ENCODE measurements at places on chromosomes 11 and 22.
A peak's percentile ranks its signal among the peaks of the same experiment; 100 is the strongest.

GRCh38 chr11:19627566-19627965, 85.1 kb upstream of the NAV2 start:
- DNase-seq, result no peak

DNA sequence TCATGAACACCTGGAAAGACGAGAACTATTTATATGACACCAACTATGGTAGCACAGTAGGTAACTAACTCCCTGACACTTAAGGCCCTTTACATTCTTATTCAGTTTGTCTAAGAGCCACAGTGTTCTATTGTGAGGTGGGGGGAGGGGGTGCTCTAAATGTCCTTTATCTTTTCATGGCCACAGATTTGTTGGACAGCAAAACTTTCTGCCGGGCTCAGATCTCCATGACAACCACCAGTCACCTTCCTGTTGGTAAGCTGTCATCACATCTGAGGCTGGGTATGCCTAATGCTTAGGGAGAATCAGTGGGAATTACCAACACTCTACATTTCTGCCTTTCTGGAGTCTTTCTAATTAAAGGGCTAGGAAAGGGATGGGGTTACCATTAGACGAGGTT, 30.7 kb downstream of the EHF start:
- DNase-seq, result peak; percentile 43

DNA sequence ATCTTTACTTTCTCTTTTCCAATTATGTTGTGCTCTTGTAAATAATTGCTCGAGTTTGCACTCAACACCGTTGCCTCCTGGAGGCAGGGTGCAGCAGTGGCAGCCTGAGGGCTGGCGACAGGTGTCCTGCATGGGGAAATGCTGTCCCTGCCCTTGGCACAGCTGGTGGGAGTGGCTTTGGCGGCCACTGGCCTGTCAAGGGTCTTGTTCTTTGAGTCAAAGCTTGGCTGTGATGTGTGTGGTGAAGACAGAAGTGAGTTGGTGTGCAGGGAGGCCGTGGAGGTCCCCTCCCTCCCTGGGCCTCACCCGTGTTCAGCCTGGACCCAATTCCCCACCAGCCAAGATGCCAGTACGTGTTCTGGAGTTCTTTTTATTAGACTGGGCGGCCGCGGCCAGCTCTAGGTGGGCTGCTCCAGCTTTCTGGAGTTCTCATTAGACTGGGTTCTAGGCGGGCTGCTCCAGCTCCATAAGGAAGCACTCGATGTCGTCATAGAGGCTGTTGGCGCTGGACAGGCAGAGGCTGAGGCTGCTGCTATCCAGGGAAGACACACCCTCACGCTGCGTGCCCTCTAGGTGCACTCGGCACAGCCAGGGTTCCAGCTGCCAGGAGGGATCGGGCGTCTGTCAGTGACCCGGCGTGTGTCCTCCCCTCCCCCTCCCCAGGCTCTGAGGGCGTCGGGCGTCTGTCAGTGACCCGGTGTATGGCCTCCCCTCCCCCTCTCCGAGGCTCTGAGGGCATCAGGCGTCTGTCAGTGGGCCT, 3.4 kb downstream of the IRF7 start:
- no peak for DNase-seq

GRCh38 chr11:132035766-132036165, 665.4 kb downstream of the NTM start:
- no peak for DNase-seq

DNA sequence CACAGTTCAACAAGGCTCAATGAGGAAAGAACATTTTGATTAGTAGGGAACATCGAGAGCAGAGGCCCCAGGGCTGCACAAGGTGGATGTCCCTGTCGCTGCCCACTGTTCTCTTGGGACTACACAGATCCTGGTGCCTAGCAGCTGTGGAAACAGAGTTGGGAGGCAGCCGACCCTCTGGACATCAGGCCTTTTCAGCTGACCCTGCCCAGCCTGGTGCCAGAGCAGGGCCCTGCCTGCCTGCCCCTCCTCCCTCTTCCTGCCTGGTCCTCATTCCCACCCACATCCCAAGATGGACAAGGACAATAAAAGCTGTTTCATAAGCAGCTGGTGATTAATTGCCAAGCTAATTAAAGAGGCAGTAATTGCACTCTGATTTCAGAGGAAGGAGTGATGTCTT, 60.7 kb downstream of the NFAM1 start:
- DNase-seq, result no peak

DNA sequence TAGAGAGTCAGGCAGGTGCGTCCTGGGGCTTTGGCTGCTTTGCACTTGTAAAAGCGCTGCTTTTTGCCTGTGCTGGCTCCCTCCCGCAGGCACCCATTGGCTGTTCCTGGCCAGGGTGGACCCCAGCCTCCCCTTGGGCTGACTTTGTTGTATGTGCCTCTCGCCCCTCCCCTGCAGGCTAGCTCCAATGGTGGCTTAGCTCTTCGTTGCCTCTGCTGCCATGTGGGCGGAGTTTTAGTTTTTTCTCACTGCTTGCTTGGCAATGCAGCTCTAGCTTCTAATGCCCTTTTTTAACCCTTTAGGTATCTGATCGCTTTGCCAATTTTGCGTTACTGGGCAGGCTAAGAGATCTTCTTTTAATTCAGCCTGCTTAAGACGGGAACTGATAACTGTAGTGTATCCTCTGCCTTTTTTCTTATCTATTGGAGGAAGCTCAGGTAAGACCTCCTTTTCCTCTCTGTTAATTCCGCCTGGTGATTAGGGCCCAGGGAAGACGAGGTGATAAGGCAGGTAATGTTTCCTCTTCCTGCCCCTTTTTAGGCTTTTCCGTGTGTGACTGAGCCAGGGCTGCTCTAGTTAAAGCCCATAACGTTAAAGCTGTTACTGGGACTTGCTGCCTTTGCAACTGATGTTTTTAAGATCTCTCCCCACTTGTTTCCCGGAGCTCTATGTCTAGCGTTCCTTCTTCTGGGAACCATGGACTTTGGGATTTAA, 11.7 kb upstream of the GLYATL1 start:
- DNase-seq, result no peak

GRCh38 chr11:22778642-22779041, 51.0 kb downstream of the SVIP start:
- DNase-seq, result no peak

DNA sequence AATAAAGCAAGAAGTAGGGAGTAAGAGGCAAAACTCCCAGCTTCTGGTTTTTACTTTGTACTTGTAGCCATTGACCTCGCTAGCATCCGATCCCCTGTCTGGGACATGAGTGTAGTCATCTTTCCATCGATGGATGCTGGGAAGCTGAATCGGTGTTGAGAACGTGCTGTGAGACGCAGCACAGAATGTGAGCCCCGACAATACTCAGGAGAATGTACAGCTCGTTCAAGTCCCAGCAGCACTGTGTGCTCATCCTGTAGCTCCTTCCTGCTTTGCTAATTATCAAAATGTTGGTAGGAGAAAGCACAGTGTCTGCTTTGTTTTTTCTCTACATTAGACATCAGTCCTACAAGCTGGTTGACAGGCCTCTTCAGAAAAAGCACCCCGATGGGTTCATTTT, 56.6 kb downstream of the JAM3 start:
- no peak for DNase-seq

DNA sequence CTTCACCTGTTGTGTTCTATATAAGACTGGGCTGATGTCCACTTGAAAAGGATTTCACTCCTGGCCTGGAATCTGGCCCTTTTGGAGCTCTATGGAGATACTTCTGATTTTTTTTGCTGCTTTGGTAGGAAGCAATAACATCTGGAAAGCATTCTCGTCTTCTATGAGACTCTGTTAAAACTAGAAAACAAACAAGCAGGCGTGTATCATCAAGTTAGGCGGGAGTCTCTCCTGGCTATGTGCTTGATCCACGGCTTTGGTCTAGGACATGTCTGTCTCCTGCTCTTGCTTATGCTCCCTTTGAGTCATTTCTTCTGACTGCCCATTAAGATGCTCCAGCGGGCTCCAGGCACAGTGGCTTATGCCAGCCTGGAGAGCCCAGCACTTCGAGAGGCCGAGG, 121.4 kb upstream of the TTC12 start:
- DNase-seq, result no peak

DNA sequence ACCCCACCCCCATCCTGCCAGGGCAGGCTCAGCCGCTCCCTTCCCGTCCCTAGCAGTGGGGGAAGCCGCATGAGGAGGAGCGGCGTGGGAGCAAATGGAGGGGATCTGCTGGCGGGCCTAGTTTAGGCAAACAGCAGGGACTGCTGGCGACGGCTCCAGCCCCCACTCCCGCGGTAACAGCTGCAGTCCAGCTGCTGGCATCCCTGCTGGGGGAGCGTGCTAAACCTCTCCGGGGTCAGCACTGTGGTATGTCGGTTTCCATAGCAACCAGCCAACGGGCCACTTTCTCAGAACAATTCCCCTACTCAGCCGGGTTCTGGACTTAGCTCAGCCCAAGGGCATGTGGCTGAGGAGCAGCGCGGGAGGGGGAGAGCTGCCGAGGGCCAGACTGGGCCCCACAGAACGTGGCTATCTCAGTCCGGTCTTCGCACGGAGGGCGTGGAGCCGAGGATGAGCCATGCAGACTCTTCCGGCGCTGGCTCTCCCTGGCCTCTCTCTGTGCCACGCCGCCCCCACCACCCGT, 98.8 kb downstream of the PKNOX2 start:
- peak; percentile 100 for DNase-seq

GRCh38 chr11:5339771-5340322, 3.5 kb downstream of the OR51B5 start:
- no peak for DNase-seq

GRCh38 chr11:40187295-40187694, 1272.2 kb downstream of the LRRC4C start:
- DNase-seq, result no peak

- peak; percentile 59 for DNase-seq
Observed at GRCh38 chr22:29030618-29031226, 30.9 kb downstream of the C22orf31 start.

- DNase-seq, result no peak
Observed at GRCh38 chr11:46380340-46381047, 975 bp upstream of the MDK start.

DNA sequence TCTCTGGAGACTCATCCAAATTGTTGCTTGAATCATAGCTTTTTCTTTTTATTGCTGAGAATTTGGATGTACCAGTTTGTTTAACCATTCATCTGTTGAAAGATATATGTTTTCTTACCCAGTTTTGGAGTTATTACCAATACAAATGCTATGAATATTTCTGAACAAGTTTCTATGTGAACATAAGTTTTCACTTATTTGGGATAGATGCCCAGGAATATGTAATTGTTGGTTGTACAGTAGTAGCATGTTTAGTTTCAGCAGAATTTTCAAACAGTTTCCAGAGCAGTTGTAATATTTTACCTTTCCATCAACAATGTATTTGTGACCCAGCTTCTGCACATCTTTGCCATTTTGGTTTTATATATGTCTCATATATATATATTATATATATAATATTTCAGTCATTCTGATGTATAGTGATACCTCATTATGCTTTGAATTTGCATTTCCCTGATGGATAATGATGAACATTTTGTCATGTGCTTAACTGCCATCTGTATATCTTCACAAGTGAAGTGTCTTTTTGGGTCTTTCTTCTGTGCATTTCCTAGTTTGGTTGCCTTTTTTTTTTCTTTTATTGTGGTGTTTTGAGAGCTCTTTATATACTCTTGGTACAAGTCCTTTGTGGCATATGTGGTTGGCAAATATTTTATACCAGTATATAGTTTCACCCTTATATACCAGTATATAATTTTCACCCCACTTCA, 118.8 kb downstream of the LUZP2 start:
- DNase-seq, result no peak

- no peak for DNase-seq
Observed at GRCh38 chr11:10653946-10654810, 39.4 kb downstream of the IRAG1 start.

DNA sequence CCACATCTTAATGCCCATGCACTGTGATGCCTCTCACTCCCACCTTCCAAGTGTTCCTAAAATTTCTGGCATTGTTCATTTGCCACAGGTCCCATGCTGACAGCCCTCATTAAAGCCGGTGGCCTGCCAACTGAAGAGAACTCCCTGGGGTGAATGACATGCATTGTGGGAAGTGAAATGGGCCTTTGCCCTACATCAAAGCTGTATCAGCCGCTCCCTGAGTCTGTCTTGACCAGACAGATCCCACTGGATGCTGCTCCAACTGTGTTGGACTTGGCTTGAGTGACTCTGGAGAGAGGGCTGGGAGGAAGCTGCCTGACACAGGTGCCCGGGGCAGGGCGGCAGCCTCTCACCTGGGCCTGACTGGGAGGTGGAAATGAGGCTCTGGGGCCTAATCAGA, 8.8 kb upstream of the SEC14L4 start:
- DNase-seq, result no peak

- no peak for DNase-seq
Observed at GRCh38 chr22:41752011-41752970, 48.2 kb upstream of the CCDC134 start.

DNA sequence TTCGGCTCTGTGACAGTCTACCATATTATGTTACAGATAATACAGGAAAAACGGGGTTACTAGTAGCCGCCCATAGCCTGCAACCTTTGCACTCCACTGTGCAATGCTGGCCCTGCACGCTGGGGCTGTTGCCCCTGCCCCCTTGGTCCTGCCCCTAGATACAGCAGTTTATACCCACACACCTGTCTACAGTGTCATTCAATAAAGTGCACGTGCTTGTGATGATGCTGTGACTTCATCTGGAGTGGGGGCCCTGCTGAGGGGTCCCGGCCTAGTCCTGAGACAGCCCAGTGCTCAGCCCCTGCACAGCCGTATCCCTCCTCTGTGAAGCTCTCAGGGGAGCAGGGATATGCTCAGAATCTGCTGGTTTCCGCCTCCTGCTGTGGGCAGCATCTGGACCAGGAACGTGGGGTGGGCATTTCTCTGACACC, 1.2 kb downstream of the IFITM1 start:
- no peak for DNase-seq

DNA sequence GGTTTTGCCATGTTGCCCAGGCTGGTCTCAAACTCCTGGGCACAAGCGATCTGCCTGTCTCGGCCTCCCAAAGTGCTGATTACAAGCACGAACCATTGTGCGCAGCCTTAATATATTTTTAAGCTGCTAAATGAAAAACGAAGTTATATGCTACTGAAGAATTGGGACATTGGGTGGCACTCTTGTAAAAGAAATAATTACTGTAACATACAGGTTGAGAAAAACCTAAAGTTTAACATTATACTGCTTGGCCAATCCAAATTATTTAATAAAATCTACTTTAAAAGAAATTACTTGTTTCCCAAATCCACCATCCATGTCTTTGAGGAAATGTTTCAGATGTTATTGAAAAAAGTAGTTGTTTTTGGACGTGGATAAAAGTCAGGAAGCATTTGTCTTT, 37.9 kb upstream of the ARHGAP32 start:
- DNase-seq, result no peak

- no peak for DNase-seq
Observed at GRCh38 chr11:118068206-118068944, 8.5 kb upstream of the TMPRSS4 start.

GRCh38 chr11:113684496-113684895, 21.6 kb downstream of the TMPRSS5 start:
- DNase-seq, result no peak

- no peak for DNase-seq
Observed at GRCh38 chr11:33879375-33879774, 12.5 kb downstream of the LMO2 start.

DNA sequence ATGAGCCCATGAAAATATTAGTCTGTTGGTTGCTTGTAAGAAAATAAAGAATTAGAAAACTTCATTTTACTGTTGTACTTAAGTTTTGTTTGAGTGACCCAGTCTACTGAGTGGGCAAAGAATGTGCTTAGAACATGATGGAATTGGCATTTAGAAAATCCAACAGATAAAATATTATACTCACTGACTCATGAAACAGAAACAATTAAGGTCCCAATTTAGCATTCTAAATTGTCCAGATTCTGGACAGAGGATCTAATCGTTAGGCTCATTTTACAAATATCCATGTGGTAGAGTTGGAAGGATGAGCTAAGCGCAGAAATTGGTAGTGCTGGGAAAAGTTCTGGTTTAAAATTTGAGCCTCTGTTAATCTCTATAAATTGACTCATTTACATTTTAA, 45.4 kb downstream of the METTL15 start:
- DNase-seq, result no peak

Data from brain microvascular endothelial cell (primary cell).